ENCODE measurements at places on chromosomes 12 and 14.

GRCh38 chr12:47053961-47054360 is 25.5 kb upstream of the PCED1B start:
- no peak for DNase-seq

GRCh38 chr12:26028953-26029735 is 70.7 kb downstream of the RASSF8 start:
- DNase-seq: peak; percentile 80

GRCh38 chr12:118429688-118430383 is 53.5 kb downstream of the SUDS3 start:
- DNase-seq: no peak

GRCh38 chr14:60164712-60165546 is at the start of gene DHRS7:
Gene DHRS7 (minus strand): TSS chr14:60165398. CDS start chr14:60165309, 89 bp downstream.
- DNase-seq: peak; percentile 73

- DNase-seq: peak; percentile 91
Measured at GRCh38 chr12:31682136-31682962, 22.9 kb downstream of the ETFBKMT start.

GRCh38 chr14:72810201-72810600 is 83.7 kb downstream of the DPF3 start:
- DNase-seq: no peak

DNA sequence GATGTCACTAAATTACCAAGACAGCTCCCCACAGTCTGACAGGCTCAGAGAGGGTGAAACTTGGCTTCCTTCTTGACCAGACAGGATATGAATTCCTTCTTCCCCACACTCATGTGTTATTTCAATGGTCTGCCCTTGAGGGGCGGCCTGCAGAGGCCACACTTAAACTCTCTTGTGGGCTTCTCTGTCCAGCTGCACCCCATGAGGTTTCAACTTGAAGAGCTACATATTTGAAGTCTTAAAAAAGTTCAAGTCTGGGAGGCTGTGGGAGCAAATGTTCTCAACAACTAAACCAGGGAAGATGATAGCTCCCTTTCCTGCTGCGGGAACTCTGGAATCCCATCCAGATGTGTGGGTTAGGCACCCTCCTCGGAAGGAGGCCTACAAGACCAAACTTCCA is 98.3 kb downstream of the TTC7B start:
- DNase-seq: peak; percentile 25

DNA sequence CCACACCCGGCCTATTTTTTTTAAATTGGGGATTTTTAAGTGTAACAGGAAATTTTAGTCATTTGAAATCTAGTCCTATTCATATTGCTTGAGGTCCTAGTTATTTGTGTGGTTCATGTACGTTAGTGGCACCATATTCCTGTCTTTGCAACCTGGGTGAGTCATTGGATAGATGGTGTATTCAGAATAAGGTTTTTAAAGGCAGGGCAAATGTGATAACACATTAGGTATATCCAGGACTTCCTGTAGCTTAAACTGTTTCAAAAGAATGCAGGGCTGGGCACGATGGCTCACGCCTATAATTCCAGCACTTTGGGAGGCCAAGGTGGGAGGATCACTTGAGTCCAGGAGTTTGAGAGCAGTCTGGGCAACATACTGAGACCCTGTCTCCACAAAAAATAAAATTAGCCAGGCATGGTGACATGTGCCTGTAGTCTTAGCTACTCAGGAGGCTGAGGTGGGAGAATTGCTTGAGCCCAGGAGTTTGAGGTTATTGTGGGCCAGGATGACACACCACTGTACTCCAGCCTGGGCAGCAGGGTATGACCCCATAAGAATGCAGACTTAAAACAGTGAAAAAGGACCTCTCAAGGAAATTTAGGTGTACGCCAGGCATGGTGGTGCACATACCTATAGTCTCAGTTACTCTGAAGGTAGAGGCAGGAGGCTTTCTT is 8.1 kb downstream of the ATP6V0A2 start:
- DNase-seq: no peak

DNA sequence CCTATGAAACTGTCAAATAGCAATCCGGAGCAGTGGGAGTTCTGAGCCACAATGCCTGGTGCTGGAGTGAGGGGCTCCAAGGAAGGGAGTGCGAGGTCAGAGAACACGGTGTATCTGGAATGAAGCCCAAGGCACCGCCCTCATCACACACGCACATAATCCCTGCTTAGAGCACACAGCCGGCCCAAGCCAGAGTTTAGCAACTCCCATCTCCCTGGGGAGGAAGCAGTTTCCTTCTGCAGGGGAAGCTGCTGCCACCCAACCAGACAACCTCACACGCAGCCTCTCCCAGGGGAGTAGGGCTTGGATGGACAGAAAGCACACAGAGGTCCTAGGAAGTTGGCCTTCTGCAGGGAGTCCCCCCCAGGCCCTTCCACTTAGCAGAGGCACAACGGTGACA is 31.3 kb downstream of the ACTN1 start:
- peak; percentile 90 for DNase-seq

DNA sequence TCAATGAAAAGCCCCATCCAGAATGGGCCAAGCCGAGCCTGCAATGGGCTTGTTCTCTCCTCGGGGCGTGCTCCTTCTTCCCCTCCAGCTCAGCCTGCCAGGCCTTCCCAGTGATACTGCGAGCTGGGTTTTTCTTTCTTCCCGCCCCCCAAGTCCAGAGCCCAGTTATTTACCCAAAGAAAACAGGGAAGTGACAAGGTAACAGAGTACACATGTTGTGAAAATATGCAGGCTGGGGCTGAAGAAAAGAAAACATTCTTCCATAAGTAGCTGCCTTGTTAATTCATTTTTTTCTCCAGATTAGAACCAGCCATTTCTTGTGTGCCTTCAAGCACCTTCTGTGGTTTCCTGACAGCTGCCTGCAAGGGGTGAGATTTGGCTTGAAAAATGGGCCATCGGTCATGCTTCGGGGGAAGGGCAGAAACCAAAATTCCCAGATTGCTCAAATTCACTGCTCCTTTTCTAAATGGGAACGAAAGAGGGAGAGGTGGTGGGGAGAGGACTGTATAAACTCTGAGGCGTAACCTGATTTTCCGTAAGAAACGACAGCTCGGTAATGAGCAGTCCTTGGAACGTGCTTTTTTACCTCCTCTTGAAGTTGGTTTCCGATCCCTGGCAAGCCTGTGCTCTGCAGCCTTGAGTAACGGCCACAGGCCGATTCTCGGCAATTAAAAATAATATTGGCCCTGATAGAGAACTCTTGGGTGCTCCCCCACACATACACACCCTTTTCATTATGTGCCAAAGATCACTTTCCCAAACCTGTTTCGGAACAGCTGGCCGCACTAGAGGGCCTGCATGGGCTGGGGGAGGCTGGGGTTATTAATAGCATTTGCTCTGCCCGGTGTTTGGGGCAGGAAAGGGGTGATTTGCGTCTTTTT is 229.4 kb downstream of the ZFP36L1 start:
- DNase-seq: peak; percentile 89

GRCh38 chr12:57476993-57477709 is 2.5 kb downstream of the ARHGAP9 start:
- DNase-seq: no peak

DNA sequence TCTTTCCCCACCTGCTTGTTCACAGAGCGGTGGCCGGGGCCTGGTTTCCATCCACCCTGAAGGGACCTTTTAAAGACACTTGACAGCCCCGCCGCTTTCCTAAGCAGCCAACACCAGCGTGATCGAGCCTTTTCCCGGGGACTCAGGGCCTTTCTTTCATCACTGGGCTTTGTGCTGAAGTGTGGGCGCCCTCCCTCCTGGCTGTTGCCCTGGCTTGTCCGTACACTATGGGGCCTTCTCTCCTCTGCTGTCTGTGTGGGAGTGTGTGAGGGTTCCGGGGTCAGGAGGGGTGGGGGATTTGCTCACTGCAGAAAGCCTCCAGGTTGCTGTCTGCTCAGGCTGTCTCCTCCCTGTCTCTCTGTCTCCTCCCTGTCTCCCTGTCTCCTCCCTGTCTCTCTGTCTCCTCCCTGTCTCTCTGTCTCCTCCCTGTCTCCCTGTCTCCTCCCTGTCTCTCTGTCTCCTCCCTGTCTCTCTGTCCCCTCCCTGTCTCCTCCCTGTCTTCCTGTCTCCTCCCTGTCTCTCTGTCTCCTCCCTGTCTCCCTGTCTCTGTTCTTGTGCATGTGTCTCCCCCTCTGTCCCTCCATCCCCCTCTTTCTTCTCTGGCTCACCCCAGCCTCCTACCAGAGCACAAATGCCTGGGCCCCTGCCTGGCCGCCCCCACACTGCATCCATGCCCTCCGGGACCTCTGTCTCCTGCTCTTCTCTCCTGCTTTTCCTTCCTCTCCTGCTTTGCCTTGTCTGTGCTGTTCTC is 64.7 kb downstream of the CCDC92 start:
- peak; percentile 38 for DNase-seq

DNA sequence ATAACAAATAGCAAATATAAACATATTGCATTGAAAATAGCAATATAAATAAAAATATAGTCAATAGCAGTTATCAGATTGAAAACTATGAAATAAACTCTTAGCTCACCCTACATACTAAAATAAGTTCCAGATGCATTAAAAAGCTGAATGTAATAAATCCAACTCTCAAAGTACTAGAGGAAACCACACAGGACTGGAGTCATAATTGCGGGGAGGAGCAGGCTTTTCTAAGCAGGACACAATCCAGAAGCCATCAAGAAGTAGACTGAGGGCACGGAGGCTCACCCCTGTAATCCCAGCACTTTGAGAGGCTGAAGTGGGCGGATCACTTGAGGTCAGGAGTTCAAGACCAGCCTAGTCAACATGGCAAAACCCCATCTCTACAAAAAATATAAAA is 22.2 kb downstream of the GSC start:
- DNase-seq: no peak

- DNase-seq: no peak
Measured at GRCh38 chr12:108530161-108530560, 15.1 kb downstream of the FICD start.
